ENCODE measurements at places on chromosomes 2 and 18. TPM values are rescaled to one million over a fixed set of nuclear protein-coding genes. Genes with fewer than 3 reads are reported as not detected.

REEP1 gene
- 13.5 TPM for total RNA-seq

ERICH2 gene
- total RNA-seq, result not detected

TUBB8B gene
- 1.7 TPM for total RNA-seq

DNA sequence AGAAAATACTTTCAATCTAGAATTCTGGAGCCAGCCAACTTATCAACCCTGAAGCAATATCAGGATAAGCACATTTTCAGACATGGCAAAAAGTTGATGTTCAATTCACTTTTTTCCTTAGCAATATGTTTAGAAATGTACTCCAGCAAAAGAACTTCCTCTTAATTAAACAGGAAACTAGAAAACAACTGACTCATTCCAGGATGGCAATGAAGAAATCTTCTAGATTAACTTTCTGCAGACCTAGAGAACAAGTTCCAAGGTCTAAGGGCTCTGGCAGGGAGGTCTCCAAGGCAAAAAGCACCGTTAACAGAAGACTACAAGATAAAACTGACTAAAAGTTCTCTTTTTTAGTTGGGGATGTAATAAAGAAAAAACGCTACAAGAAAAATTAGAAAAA is 69.2 kb upstream of the VWC2L start:
- no peaks in the 10 kb centered on the region for H3K4me1 ChIP-seq
- H3K27me3 ChIP-seq, result no peaks in the 10 kb centered on the region
- no peak overlapping the region for H3K4me3 ChIP-seq
- no peak for DNase-seq

DNA sequence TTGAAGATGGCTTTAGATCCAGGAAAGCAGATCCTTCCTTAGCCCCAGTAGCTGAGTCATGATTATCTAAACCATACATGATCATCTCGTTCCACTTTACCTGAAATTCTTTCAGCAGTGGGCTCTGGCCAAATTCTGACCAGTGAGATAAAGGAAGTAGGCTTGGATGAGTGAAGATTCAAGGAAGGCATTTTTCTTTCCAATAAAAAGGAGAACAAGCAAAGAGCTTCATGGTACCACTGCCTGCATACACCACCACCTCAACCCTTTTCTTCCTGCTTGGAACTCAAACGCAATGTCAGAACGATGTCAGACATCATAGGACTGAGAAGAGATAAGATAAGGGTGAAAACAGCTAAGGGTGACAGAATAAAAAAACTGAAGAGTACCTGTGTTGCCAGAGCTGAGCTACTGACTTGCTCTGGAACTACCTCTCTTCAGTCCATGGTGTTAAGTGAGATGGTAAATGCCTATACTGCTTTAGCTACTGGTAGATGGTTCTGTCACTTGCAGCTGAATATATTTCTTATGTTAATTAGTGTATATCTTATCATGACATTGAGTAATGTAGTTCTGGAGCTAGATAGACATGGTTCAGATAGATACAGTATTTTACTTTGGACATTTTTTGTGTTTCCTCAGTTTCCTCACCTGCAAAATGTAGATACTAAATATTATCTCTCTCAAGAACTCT is 58.7 kb upstream of the ACVR1 start:
- no peak overlapping the region for H3K4me3 ChIP-seq
- H3K27ac ChIP-seq, result no peak overlapping the region
- H3K27me3 ChIP-seq, result no peaks in the 10 kb centered on the region
- DNase-seq, result no peak
- H3K36me3 ChIP-seq, result no peaks in the 10 kb centered on the region

DNA sequence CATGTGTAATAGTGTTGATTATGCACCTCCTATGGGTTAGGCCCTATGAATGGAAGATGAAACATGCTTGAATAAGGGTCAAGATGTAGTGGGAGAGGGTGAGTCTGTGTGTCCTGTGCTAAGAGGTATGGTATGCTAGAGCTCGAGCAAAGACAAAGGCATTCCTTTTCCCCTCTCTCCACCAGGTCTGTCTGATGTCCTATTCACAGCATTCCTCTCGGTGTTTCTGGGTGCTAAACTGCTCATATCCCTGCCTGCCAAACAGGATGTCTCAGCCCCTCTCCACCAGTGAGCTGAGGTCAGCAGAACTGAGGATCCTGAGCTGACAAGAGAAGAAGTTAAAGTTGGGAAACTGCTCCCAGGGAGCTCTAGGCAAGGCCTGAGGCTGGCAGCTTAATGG is 344.9 kb downstream of the TSN start:
- H3K4me1 ChIP-seq, result no peaks in the 10 kb centered on the region
- H3K36me3 ChIP-seq, result no peaks in the 10 kb centered on the region
- no peak for DNase-seq
- no peaks in the 10 kb centered on the region for H3K27me3 ChIP-seq
- no peak overlapping the region for H3K27ac ChIP-seq
- no peak overlapping the region for H3K4me3 ChIP-seq

DNA sequence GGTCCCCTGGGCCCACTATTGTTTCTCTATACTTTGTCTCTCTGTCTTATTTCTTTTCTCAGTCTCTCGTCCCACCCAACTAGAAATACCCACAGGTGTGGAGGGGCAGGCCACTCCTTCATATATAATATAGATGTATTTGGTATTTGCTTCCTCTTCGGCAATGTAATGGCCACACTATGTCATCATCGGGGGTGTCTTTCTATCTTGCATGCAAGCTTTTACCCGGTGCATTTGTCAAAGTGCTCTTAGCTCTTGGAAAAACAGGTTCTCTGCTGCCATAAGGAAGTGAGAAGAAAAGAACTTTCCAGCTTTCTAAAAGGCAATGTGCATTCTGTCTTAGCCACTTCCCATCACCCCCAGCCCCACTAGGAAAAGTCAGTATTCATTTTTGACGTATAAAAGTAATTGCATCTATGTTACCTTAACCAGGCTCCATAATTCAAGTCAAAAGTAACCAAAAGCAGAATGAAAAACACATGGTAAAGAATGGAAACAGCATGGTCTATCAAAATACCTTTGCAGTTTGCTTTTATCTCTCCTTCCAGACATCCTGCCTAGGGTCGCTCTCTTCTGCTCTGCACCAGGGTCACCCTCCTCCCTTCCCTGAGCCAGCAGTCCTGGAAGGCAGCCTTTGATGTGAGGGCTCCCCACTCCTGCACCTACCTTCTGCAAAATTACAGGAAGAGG is 27.2 kb upstream of the FHL2 start:
- H3K4me1 ChIP-seq, result peaks cover 9% of the 10 kb centered on the region
- H3K4me3 ChIP-seq, result no peak overlapping the region

DNA sequence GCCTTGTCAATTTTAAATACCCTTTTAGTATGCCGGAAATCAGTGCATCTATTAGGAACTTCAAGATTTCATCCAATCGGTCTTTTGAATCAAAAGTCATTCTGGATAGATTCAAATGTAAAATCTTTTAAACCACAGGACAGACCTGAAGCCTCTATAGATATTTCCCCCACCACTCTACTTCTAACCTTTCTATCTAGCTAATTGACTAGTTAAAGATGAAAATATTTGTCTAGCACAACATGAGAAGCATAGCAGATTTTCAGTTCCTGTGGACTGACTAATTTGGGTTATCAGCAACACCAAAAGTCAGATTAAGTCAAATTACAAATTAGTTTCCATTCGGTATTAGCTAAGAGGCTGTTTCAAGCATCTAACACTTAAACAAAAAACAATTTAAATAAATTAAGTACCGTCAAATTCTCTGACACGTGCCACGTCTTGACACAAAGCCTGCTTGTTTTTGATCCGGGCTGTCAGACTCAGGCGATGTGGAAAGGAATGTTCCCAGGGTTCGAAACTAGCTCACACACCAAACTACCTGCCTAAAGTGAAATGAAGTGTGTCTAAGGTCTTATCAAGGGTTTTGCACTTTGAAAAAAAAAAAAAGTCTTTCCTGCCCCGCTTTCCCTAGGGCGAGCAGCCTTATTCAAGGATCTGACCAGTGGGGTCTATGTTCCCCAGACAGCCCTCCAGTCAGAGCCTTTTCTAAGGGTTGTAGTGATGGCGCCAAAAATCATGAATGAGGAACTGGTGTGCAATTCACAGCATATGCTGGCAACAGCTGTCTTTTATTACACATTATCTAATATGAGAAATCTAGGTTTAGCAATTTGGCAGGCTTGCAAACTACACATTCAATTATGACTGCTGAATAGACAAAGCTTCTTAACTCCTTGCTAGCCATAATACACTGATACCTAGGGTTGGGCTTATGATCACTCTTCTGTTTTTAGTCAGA is 4.7 kb downstream of the CYTIP start:
- no peaks in the 10 kb centered on the region for H3K27me3 ChIP-seq
- no peak for DNase-seq
- H3K36me3 ChIP-seq, result no peaks in the 10 kb centered on the region
- H3K27ac ChIP-seq, result no peak overlapping the region

DNA sequence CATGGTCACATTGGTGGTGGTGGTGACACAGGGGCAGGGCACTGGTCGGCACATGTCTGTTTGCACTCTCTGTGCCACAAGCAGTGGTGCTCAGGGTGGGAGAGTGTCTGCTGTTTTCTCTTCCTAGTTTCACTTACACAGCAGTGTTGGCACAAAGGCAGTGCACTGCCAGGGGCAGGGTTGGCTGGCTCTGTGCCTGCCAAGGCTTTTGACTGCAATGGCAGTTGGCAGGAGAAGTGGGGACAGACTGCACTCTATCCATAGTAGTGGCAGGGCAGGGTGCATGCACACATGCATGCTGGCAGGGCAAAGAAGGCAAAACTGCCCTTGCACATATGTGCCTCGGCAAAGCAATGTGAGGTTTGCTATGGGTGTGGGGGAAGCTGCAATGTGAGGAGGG is 635.9 kb downstream of the SUCLG1 start:
- no peak overlapping the region for H3K27ac ChIP-seq
- H3K4me1 ChIP-seq, result no peaks in the 10 kb centered on the region
- H3K4me3 ChIP-seq, result no peak overlapping the region
- no peaks in the 10 kb centered on the region for H3K36me3 ChIP-seq
- DNase-seq, result no peak

GRCh38 chr2:213991453-213992108 is 419.3 kb upstream of the VWC2L start:
- no peak overlapping the region for H3K4me3 ChIP-seq
- no peaks in the 10 kb centered on the region for H3K36me3 ChIP-seq
- no peak for DNase-seq
- H3K27me3 ChIP-seq, result no peaks in the 10 kb centered on the region

DNA sequence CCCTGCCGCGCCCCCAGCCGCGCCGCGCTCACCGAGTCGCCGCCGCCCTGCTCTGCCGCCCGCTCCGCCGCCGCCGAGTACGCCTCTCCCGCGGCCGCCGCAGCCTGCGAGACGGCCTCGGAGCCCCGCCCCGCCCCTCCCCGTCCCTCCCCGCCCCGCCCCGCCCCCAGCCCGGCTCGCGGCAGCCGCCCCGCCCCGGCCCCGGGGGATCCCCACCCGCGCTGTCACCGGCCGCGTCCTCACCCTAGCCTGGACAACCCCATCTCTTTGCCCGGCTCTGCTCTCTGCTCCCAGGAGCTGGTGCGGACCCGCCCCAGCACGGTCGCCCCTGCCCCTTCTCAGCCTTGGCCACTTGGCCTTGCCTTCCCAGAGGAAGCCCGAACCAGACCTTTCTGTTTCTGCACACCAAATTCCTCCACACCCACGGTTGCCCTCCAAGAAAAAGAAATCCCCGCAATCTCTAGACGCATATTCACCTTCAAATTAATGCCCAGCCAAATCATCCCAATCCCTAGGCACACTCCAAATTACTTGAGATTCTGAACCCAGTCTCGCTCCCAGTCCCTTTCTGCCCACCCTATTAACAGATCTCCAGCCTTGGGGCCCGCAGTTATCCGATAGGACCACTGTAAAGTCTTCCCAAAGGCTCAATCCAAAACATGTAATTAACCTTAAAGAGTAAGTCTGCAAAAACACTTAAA is at the start of gene CYRIA:
Gene CYRIA (minus strand): TSS at position 87 of the 701 bp plus-strand sequence. CDS start 77,715 bp downstream, outside the sequence.
- H3K4me3 ChIP-seq, result peak within 1 kb of the TSS; percentile 84
- H3K27me3 ChIP-seq, result no peaks in the 10 kb centered on the region
- no peaks in the 10 kb centered on the region for H3K36me3 ChIP-seq
- no peak for DNase-seq
- H3K4me1 ChIP-seq, result peaks cover 47% of the 10 kb centered on the region

GRCh38 chr2:119519057-119519408 is 5.2 kb downstream of the SCTR start:
- H3K27ac ChIP-seq, result no peak overlapping the region
- H3K4me1 ChIP-seq, result no peaks in the 10 kb centered on the region
- no peaks in the 10 kb centered on the region for H3K36me3 ChIP-seq
- H3K27me3 ChIP-seq, result no peaks in the 10 kb centered on the region
- DNase-seq, result no peak

Data from vagina (tissue), 2 donors.